Parietal lobe (tissue), 2 donors: ENCODE measurements at places on chromosomes 13 and 19. TPM values are rescaled to one million over a fixed set of nuclear protein-coding genes. Genes with fewer than 3 reads are reported as not detected.

The TMPRSS9 gene
- 0.63 TPM for total RNA-seq

The ZNF766 gene
- 19.1 TPM for total RNA-seq

The RNF113B gene
- not detected for total RNA-seq

The CEACAM7 gene
- not detected for total RNA-seq

The PRDX2 gene
- total RNA-seq: 189 TPM

The KLK13 gene
- not detected for total RNA-seq

The ACER1 gene
- total RNA-seq: not detected

The CYSLTR2 gene
- total RNA-seq: 1.9 TPM

The CD177 gene
- total RNA-seq: 0.31 TPM

The ZNF625 gene
- 26.6 TPM for total RNA-seq

The MCF2L gene
- total RNA-seq: 201 TPM

The F7 gene
- total RNA-seq: 0.31 TPM

The SPTBN4 gene
- 42.6 TPM for total RNA-seq

The ZNF724 gene
- total RNA-seq: 23.8 TPM

The ZNF546 gene
- total RNA-seq: 20.3 TPM

The WDFY2 gene
- total RNA-seq: 28.5 TPM

The NANOS3 gene
- total RNA-seq: 3.8 TPM

The TEKTIP1 gene
- not detected for total RNA-seq

The DCT gene
- 0.63 TPM for total RNA-seq

The TPTE2 gene
- not detected for total RNA-seq
